ENCODE measurements at places on chromosomes 13 and 19.

DNA sequence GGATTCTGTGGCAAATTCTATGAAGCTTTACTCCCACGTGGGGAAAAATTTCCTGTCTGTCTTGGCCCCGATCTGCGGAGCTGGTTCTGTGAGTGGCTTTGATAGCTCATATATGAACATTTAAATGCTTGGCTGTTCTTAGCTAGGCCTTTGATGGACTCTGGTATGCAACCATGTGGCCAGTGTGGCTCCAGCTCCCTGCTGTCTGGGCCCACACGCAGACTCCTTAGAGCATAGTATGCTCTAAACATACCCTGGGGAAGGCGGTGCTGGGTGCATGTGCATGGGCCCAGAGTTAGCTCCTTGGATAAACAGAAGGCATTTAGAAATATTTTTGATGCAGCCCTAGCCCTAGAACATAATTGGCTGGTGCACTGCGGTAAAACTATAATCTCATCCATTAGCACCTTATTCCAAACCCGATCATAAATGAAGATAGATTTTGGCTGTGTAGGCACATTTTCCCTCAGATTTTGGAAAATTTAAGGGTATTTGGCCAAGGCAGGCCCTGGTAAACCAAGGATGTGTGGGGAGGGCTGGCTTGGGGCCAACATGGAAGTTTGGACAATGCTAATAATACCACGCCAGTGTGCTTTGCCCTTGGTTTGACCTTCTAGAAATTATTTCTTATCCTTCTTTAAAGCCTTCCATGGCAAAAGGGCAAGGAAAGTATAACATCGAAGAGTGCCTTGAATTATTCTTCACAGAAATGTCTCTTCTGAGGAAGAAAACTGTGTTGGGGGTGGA is 153.5 kb downstream of the LMO7 start:
- no peak for DNase-seq

GRCh38 chr19:36121486-36122124 is 6.3 kb downstream of the TBCB start:
- no peak for DNase-seq

- DNase-seq, result no peak
Measured at GRCh38 chr13:37491661-37492060, 106.9 kb downstream of the POSTN start.

DNA sequence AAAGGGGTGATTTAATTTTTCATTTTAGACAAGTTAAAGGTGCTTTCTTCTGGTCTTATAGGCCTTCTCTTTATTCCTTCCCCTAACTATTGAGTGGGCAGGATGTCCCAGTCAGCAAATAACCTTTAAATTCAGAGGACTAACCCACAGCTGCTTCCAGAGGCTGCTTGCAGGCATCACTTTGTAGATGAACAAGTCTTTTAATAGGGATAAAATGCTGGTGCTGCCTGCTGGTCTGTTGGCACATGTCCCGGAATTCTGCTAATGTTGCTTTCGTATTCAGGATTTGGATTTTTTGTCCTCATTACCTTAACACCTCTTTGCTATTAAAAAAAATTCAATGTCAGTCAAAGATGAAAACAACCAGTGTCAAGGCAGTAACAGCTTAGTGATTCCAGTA is 132.7 kb upstream of the KL start:
- DNase-seq, result peak; percentile 36

- no peak for DNase-seq
Measured at GRCh38 chr13:101242720-101243119, 173.6 kb downstream of the NALCN start.

- no peak for DNase-seq
Measured at GRCh38 chr13:77388944-77389624, 62.2 kb upstream of the MYCBP2 start.

- DNase-seq, result peak; percentile 93
Measured at GRCh38 chr13:23618341-23618740, 48.1 kb downstream of the TNFRSF19 start.

GRCh38 chr13:91212231-91212630 is 135.3 kb upstream of the MIR17HG start:
- DNase-seq, result no peak

GRCh38 chr19:56972291-56972841 is 131.8 kb upstream of the PEG3 start:
- no peak for DNase-seq

DNA sequence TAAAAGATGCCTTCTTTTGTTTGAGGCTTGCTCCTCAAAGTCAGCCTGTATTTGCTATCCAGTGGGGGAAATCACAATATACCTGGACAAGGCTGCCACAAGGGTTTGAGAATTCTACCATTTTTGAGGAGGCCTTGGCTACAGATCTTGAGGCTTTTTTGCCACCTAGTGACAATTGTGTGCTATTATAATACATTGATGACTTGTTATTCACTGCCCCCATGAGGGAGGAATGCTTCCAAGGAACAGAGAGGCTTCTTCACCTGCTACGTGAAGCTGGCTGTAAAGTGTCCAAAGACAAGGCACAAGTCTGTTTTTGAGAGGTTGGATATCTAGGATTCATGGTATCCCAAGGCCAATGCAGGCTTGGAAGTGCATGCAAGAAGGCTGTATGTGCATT is 72.5 kb downstream of the ZNF708 start:
- no peak for DNase-seq

- DNase-seq, result no peak
Measured at GRCh38 chr19:814152-815078, 7.3 kb downstream of the PLPPR3 start.

DNA sequence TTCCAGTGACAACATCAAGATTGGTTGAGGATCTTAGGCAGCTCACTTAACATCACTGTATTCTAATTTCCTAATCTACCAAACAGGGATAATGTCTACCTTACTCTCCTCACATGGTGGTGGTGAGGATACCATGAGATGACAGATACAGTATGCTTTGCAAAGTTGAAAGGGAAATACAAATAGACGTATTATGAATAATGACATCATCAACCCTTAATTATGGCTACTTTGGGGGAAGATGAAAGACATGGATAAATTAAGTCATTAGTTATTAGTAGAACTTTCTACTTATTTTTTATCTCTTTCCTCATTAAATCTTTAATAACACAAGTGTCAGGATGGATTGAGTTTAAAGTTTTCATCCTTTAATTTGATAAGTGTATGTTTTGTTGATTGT is 532.5 kb downstream of the KLF12 start:
- DNase-seq, result no peak

GRCh38 chr13:48583859-48584311 is 51.0 kb upstream of the RCBTB2 start:
- DNase-seq, result no peak

DNA sequence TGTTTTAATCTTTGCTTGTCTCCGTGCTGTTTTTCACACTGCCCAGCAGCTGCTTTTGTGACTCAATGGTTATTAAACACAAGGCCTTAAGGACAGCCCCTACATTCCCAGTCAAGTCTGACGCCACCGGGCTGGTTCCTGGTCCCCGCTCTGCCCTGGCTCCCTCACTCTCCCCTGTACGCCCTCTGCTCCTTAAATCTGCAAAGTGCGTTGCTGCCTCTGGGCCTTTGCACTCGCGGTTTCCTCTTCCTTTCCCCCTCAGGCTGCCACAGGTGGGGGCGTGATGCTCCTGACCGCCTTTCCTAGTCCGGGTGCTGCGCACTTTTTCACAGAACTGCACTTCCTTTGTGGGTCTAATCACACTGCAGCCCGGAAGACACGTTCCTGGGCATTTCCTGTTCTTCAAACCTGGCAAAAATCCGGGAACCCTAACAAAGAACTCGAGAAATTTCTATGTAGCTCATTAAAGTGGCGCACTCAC is 25.6 kb downstream of the NOSIP start:
- DNase-seq, result peak; percentile 37

GRCh38 chr19:16030964-16031871 is 45.1 kb upstream of the TPM4 start:
- DNase-seq, result no peak

GRCh38 chr13:21663197-21663596 is 7.7 kb upstream of the FGF9 start:
- no peak for DNase-seq

DNA sequence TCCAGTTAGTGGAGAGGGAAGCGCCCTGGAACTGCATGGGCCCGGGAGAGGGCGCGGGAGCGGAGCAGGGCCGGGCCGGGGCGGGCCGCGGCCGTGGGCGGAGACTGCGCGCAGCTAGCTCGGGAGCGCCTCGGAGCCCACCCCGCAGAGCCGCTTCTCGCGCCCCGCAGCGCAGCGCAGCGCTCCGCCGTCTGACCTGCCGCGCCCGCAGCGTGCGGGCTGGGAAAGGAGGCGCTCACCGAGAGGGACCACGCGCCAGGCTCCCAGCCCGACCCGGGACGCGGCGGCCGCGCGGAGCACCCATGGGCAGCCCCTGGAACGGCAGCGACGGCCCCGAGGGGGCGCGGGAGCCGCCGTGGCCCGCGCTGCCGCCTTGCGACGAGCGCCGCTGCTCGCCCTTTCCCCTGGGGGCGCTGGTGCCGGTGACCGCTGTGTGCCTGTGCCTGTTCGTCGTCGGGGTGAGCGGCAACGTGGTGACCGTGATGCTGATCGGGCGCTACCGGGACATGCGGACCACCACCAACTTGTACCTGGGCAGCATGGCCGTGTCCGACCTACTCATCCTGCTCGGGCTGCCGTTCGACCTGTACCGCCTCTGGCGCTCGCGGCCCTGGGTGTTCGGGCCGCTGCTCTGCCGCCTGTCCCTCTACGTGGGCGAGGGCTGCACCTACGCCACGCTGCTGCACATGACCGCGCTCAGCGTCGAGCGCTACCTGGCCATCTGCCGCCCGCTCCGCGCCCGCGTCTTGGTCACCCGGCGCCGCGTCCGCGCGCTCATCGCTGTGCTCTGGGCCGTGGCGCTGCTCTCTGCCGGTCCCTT is at the start of gene MLNR:
MLNR (plus strand) TSS at position 303 of the 820 bp plus-strand sequence; CDS start at position 303, 0 bp downstream.
- DNase-seq, result peak; percentile 56

DNA sequence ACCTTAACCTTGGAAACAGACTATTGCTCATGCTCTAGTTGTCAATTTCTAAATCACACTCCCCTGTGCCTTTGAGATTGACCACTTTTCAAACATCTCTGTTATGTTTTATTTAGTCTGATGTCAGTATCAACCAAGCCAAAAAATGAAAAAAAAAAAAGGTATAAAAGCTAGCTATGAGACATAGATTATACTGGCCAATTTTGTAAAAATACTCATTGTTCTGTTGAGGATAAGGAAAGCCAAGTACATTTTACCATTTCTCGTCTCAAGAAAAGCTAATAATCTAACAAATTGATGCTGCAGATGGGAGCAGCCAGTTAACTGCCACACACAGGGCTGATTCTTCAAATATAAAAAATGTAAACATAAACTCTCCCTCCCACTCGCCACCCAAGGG is 572.6 kb upstream of the KLF12 start:
- DNase-seq, result peak; percentile 77

DNA sequence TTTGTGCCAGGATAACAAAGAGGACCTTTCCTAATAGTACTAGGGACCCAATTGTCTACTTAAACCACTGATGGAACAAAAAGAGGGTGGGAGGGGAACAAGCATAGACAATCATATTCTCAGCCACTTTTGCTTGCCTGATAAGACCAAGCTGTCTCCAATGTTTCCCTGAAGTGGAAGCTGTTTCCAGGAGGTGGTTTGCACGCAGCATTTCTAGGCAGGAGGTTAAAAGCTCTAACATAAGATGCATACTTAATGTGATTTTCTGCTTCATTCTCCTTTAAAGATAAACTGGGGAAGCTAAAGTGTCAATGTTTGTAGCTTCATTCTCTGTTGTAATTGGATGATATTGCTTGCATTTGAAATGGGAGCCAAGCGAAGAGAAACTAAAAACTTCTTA is 442.9 kb downstream of the HS6ST3 start:
- DNase-seq, result no peak

DNA sequence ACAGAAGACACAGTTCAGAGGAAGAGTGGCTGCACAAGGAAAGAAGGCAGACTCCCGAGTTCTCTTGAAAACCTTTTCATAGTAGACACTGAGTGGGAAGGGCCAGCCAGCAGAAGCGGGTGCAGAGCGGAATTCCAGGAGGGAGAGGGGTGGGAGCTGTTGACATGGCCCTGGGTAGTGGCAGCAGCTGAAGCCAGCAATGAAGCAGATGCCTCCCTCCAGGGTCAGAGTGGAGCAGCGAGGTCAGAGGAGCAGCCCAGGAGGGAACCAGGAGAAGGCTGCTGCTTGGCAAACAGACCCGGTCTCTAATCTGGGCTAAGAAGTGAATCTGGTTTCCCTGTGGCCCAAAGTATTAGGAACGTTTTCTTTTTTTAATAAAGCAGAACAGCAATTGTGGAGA is 73.9 kb upstream of the SPATA13 start:
- DNase-seq, result no peak

DNA sequence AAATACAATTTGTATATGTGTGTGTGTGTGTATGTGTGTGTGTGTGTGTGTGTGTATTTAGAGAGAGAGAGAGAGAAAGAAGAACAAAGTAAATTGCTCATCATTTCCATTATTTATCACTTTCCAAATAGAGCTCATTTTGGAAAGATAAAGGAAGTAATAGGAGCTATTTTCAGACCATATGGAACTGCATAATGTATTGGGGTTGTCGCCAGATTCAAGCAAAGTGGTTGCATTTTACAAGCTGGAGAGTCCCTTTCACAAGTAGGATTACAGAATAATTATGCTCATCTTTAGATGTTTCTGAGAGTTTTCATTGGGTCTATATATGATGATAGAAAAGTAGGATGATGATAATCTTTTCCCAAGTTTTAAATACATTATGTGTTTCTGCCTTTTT is 842.7 kb upstream of the SLC10A2 start:
- DNase-seq, result no peak

DNA sequence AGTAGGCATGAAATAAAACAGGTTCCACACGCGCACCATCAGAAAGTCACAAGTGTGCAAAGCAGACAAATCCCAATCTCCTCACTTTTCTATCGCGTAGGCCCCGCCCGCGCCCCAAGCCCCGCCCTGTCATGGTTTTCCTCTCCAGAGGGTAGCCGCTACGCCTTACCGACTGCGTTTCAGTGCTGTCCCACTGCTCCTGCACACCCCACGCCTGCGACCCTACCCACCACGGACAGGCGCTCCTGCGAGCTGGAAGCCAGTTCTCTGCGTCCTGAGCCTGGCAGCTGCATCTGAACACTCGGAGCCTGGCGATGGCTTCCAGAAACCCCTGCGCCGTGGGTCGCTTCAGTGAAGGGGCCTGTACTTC is 379 bp upstream of the ZNF470 start:
- no peak for DNase-seq

DNA sequence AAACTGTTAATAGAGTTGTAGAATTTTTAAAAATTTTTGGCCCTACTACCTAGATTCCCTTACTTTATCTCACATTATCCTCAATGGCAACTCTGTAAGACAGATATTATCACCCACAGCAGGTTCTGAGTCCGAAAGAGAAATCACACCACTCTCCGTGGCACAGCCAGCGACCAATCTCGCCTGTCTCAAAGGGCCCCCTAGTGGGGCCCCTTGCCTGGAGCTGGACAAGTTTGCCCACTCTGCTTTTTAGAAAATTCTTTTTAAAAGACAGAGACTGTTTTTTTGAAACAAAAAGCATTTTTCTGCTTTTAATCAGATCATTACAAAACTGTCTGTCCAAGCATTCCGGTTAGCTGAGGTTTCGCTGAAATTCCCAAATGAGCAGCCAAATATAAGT is 21.7 kb downstream of the PHF11 start:
- no peak for DNase-seq

- DNase-seq, result no peak
Measured at GRCh38 chr13:31166591-31166990, 4.9 kb upstream of the HSPH1 start.

GRCh38 chr19:12838182-12838885 is at the start of gene MAST1:
TSS of gene MAST1 (plus strand) at chr19:12838515. CDS start at chr19:12838573, 58 bp downstream.
- no peak for DNase-seq

- DNase-seq, result no peak
Measured at GRCh38 chr19:10615429-10616023, 9.8 kb upstream of the SLC44A2 start.

Measured in muscle of back (tissue), 13 donors.